Heart right ventricle (tissue), 16 donors: ENCODE measurements at places on chromosomes 5 and 9. TPM values are rescaled to one million over a fixed set of nuclear protein-coding genes. Genes with fewer than 3 reads are reported as not detected.

The RNF145 gene
- total RNA-seq, result 33.1 TPM

- no peaks in the 10 kb centered on the region for H3K4me1 ChIP-seq
- H3K36me3 ChIP-seq, result no peaks in the 10 kb centered on the region
- H3K27me3 ChIP-seq, result no peaks in the 10 kb centered on the region
- H3K4me3 ChIP-seq, result no peak overlapping the region
Measured at GRCh38 chr5:59521476-59521875, 372.1 kb downstream of the PDE4D start.

- H3K27ac ChIP-seq, result peak overlapping the region; percentile 97
- H3K36me3 ChIP-seq, result no peaks in the 10 kb centered on the region
- peaks cover 39% of the 10 kb centered on the region for H3K4me1 ChIP-seq
- peak; percentile 63 for DNase-seq
Measured at GRCh38 chr9:13278368-13279246, 885 bp downstream of the MPDZ start.

- H3K36me3 ChIP-seq, result no peaks in the 10 kb centered on the region
- H3K27ac ChIP-seq, result no peak overlapping the region
- H3K4me3 ChIP-seq, result no peak overlapping the region
- no peak for DNase-seq
Measured at GRCh38 chr9:87216036-87216435, 268.7 kb upstream of the GAS1 start.
